ENCODE measurements at places on chromosomes 12 and 14. TPM values are rescaled to one million over a fixed set of nuclear protein-coding genes. Genes with fewer than 3 reads are reported as not detected.

Gene RPL10L
- total RNA-seq: not detected

Gene ADAM20
- total RNA-seq: 0.12 TPM

- peak; percentile 15 for DNase-seq
These were observed 338.6 kb downstream of the CEP128 start for GRCh38 chr14:80602946-80603345.

GRCh38 chr12:29888777-29889176, 105.0 kb upstream of the TMTC1 start:
- no peak for DNase-seq

DNA sequence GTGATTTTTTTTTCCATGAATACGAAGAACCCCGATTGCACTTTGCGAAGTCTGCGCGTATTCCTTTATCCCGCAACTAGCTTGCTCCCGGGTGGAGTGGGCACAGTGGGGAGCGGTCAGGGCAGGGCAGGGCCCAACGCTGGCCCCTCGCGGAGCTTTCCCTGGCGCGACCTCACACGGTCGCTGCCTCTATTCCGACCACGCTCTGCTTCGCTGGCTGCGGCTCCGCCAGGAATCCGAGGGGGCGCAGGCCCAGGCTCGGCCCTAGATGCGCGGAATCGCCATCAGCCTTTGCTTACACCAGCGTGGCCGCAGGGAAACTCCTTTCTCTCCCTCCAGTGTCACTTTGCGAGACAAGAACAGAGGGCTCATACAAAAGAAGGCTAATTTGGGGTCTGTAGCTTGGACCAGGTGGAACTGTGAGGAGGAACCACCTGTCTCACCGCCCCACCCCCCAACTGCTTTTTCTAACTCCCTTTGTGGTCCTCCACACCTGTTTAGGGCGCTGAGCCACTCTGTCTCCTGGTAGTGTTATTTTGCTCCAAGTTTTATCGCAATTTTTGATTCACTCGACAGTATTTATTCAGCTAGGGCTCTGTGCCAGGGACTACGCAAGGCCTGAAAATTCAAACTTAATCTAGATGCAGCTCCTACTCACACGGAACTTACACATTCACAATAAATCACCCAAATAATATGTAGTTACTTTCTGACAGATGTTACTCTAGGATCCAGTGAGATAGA, 3.1 kb upstream of the NKX2-1 start:
- no peak for DNase-seq

- peak; percentile 31 for DNase-seq
These were observed 27.5 kb upstream of the JPH4 start for GRCh38 chr14:23605931-23606585.

- peak; percentile 58 for DNase-seq
These were observed 128.0 kb downstream of the BCAT1 start for GRCh38 chr12:24820872-24821271.

DNA sequence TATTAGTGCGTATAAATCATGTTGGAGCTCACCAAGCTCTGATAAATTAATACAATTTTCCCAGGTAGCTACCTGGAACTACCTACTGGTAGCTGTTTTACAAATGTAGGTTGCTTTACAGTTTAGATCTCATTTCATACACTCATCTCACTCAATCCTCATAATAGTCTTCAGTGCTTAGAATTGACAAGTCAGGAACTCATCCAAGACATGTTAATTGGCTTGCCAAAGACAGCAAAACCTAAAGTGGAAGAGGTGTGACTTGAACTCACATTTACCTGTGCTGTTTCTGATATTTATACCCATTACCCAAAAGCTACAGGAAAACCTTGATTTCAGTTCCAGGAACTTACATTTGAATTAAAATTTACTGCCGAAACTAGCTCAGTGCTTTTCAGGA, 296.7 kb downstream of the DIO2 start:
- no peak for DNase-seq

- DNase-seq: no peak
These were observed 153.4 kb upstream of the PELI2 start for GRCh38 chr14:55964821-55965220.
